ENCODE measurements at places on chromosomes 3 and 15.

GRCh38 chr3:53677413-53677812 is 168.8 kb downstream of the CHDH start:
- no peak overlapping the region for H3K27ac ChIP-seq
- H3K27me3 ChIP-seq, result peaks cover 16% of the 10 kb centered on the region
- H3K4me1 ChIP-seq, result no peaks in the 10 kb centered on the region

DNA sequence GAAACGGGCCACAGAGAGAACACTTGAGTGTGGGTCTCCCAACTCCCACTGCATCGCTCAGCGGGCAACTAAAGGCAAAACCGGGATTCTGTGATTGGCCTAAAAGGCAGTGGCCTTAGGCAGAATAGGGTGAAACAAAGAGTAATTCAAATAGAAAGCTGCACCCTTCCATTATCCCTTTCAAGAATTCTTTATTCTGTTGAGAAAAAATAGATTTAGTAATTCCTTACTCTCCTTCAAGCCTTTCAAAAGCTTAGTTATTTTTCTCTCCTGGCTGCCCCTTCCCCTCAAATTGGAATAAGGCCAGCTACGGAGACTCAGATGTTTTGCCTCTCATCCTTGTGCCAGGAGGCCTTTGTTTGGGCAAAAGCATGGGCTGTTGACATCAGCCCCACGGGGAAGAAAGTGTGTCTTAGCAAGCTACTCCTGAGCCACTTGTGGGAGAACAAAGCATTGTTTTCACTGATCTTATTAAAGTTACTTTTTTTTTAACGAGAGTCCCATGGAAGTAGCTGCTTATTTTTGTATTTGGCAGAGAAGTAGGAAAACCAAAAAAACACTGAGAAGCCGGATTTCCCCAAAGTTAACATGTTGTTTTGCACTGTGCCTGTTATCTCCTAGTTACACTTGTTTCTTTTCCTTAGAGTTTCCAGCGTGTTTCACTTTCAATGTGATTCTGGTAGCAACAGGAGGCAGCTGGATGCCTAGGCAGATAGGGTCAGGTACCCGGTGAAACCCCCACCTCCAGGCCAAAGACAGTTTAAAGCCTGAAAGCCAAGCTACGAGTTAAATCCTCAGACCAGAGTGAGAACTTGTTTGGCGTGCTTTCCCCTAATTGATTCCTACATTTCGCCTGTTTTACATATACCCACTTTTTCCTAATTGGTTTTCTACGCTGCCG is 2.2 kb downstream of the ST6GAL1 start:
- no peak overlapping the region for H3K27ac ChIP-seq
- no peak for DNase-seq
- no peaks in the 10 kb centered on the region for H3K36me3 ChIP-seq
- no peaks in the 10 kb centered on the region for H3K27me3 ChIP-seq
- peaks cover 12% of the 10 kb centered on the region for H3K4me1 ChIP-seq

DNA sequence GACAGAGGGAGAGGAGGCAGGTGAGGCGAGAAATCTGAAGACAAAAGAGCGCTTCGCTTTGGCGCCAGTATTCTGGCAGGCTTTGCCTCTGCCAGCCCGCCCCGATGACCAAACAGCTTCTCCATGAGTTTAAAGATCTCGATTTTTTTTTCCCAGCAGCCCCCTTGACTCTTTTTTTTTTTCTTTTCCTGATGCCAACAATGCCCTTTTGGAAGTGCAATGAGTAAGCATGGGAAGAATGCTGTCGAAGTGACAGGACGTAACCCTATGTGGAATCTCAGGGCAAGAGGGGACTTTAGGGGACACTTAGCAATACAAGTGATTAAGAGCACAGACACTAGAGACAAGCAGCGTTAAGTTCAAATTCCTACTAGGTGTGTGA is 211.7 kb downstream of the FGF12 start:
- no peak overlapping the region for H3K27ac ChIP-seq
- DNase-seq, result no peak
- H3K27me3 ChIP-seq, result peaks cover 11% of the 10 kb centered on the region
- H3K4me3 ChIP-seq, result no peak overlapping the region
- no peaks in the 10 kb centered on the region for H3K36me3 ChIP-seq

DNA sequence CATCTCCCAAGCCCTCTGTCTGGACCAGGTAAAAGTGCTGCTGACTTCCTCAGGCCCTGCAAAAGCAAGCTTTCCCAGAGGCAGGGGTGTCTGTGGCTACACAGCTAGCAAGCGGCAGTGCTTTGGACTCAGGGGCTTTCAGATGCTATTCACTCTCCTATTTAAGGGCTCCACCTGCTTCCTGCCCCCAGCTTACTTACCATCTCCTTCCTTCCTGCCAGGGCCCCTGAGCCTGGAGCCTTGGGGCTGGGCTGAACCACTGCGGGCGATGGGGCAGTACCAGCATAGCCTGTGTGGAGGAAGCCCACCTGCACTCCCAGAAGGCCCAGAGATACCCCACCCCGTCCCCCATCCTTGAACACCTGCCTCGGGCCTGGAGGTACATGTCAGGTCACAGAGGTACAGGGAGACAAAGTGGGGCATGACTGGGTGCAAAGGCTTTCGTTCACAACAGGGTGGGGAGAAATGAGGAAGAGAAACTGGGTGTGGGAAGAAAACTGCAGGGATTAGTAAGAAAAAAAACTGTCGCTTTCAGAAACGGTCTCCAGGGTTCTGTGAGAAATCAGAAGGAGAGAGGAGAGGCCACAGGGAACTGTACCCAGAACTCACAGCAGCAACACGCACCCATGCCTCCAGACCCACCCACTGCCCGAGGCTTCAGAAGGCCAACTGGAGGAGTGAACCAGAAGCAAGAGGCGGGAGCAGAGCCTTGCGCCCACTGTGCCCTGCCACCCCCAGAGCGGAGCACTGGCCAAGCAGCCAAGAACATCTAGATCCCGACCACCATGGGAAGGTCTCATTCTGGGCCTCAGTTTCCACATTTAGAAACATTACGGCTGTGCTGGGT is 49.5 kb downstream of the CCDC12 start:
- peak overlapping the region; percentile 64 for H3K27ac ChIP-seq
- peaks cover 13% of the 10 kb centered on the region for H3K36me3 ChIP-seq
- DNase-seq, result no peak
- H3K27me3 ChIP-seq, result no peaks in the 10 kb centered on the region
- peaks cover 28% of the 10 kb centered on the region for H3K4me1 ChIP-seq
